ENCODE measurements at places on chromosomes 5 and 9. TPM values are rescaled to one million over a fixed set of nuclear protein-coding genes. Genes with fewer than 3 reads are reported as not detected.

MLANA gene
- not detected for polyA plus RNA-seq

CTNNAL1 gene
- polyA plus RNA-seq = 57.4 TPM

GRCh38 chr5:118578093-118578492 lies 410.3 kb downstream of the DTWD2 start:
- DNase-seq = no peak

DEPDC1B gene
- 9.0 TPM for polyA plus RNA-seq

GRCh38 chr5:141532726-141533125 lies 43.8 kb downstream of the PCDHGC5 start:
- no peak for DNase-seq

DNA sequence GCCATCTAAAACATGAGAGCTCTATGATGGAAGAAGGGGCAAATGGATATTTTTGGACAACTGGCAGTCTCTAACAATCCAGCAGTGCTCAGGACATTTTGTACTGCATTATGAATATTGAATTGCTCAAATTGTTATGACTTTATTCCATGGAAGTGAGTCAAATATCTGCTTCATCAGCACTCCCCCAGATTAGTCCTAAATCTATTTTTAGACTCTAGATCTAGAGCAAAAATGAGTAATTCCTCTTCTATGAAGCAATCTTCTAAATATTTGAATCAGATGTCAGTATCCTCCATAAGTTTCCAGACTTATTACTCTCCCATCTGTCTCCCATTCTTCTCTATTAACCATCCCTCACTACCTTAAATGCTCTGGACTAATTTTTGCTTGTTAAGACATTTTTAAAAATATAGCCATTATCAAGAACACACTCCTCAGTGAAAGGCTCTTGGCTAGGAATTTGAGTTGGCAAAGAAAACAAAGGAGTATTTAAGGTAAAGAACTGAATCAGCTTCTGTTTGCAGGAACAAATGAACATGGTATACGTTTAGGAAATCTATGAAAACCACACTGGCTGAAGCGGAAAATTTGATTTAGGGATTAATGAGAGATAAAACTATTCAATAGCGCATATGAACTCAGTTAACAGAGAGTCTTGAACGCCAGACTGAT lies 300.9 kb downstream of the MCTP1 start:
- no peak for DNase-seq

CCL21 gene
- polyA plus RNA-seq = not detected

FOXI1 gene
- polyA plus RNA-seq = not detected

GRCh38 chr9:115134941-115135340 lies 17.0 kb upstream of the TNC start:
- no peak for DNase-seq

GRCh38 chr9:90088434-90088833 lies 483.6 kb downstream of the GADD45G start:
- no peak for DNase-seq

NMUR2 gene
- polyA plus RNA-seq = 0.57 TPM

DNA sequence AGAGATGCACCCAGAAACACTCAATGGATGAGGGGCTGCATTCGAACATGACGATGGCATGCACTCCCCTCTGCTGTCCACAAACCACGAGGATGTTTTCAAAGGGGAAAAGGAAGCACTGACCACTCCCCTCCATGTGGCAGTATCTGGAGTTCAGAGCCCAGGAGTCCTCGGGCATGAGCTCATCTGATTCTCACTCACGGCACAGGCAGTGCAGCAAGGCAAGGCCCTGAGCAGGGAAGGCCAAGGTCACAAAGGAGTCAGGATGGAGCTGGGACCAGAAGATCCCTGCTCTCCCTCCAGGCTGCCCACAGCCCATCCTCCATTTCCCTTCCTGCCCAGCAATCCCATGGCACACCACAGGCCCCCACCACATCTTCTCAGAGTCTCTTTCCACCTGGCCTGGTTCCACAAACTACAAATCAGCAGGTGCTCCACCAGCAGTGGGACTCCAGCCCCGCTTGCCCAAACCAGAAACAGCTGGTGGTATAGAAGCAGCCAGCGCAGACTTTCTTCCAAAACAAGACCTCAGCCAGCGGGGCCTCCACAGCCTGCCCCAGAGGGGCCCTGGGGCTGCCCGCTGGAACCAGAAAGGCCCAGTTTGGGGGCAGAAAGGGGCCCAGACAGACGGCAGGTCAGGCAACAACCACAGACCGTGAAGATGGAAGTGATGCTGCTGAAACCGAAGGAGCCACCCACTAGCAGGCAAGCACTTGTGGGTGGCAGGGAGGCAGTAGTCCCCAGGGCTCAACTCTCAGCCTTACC lies 12.2 kb downstream of the TNIP1 start:
- no peak for DNase-seq

DNM1 gene
- polyA plus RNA-seq = 40.6 TPM

PIP5KL1 gene
- polyA plus RNA-seq = 1.4 TPM

GRCh38 chr5:77985247-77985646 lies 209.1 kb upstream of the TBCA start:
- no peak for DNase-seq

PPP3R2 gene
- polyA plus RNA-seq = not detected

GRCh38 chr9:107426126-107426525 lies 63.4 kb downstream of the KLF4 start:
- DNase-seq = no peak

DNA sequence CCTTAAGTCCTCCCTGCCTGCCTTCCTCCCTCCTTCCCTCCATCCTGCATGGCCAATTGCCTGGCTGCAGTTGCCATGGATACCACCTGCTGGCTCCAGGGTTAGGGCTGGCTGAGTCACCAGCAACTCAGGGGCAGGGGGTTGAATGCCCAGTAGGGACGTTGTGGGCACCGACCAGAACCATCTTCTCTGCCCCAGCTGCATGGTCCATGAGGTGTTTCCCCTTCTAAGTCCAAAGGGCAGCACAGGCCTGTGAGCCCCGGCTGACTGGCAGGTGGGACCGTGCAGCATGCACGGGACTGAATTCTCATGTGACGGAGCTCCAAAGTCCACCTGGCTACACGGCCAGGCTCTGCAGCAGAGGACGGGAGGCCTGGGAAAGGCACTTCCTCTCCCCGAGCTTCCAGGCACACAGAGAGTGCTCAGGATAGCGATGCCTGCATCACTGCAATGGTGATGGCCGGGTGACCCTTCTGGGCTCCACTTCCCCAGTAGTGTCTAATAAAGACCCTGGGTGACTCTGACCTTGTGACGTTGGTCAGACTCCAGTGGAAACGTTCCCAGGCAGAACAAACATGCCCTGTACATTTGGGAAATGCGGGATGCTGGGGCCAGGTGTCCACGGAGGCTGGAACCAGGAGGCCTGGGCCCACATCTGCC lies 5.7 kb downstream of the ASS1 start:
- peak; percentile 90 for DNase-seq

DNA sequence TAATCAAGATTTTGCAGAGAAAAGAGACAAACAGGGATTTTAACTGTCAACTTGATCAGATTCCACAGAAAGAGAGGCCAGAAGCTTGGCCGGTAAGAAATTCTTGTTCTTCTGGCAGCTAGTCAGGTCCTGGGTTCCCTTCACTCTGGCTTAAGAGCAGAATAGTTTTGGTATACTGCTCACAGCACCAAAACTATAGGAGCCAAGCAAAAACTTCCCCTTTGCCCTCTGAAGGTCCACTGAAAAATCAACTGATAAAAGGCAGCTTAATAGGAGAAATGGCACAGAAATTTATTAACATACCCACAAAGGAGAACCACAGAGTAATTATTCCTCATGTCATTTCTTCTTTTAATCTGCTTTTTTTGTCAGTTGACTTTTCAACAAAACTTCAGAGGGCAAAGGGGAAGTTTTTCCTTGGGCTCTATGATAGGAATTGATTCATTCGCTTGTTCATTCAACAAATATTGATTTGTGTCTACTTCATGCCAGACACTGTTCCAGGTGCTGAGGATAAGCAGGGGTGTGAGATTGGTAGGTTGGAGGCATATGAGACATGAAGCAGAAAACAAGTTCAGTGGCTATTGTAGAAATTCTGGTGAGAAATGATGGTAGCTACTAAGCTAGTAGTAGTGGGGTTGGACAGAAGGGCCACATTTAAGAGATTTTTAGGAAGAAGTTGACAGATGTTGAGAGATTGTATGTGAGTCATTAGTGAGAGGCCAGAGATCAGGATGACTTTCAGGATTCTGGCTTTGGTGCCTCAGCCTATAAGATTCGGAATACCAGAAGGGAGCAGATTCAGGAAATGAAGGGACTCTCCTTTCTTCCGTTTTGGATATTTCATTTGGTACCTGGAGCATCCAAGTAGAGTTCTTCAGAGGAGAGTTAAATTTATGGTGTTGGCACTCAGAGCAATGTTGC lies 20.6 kb upstream of the NNT start:
- no peak for DNase-seq

GRCh38 chr9:33124751-33125381 lies 42.3 kb downstream of the B4GALT1 start:
- no peak for DNase-seq

DNA sequence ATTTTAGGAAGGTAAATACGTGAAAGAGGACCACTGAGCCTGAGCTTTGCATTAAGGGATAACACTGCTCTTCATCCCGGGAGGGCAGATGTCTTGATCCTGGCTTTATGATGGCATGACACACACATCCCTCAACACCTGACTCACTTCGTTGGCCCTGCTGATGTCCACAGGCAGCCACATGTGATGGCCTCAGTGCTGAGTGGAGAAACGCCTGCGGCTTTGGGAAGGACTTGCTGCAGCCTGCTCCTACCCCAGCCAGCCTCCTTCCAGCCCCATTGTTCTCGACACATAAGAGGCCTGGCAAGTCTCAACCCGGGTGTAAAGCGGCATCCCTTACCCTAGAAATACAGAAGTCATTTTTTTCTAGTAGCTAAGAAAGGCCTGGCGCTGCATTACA lies 169.0 kb downstream of the SYK start:
- DNase-seq = no peak

- no peak for DNase-seq
Measured at GRCh38 chr9:133263557-133263956, 11.4 kb downstream of the ABO start.

DNA sequence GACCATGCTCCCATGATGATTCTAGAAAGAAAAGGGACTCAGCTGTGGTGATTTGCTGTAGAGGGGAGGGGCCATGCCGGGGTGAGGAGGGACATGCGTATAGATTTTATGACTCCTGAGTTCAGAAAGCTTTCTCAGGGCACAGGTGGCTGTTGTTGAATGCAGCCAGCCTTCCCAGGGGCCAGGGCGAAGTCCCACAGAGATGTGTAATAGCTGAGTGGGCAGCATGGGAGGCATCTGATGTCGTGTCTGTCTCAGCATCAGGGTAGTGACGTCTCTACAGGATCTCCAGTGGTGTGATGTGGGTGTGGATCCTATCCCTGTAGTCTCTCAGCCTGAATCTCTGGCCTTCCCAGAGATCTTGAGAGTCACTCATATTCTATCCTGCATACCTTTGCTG lies 7.8 kb upstream of the BOD1 start:
- peak; percentile 36 for DNase-seq

DNA sequence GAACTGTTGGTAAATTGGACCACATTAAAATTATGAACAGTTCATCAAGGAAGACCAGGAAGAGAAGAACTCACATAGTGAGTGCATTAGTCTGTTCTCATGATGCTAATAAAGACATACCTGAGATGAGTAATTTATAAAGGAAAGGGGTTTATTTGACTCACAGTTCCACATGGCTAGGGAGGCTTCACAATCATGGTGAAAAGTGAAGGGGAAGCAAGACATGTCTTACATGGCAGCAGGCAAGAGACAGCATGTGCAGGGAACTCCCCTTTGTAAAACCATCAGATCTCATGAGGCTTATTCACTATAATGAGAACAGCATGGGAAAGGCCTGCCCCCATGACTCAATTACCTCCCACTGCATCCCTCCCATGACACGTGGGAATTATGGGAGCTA lies 135.9 kb upstream of the MAN2A1 start:
- DNase-seq = no peak

DNA sequence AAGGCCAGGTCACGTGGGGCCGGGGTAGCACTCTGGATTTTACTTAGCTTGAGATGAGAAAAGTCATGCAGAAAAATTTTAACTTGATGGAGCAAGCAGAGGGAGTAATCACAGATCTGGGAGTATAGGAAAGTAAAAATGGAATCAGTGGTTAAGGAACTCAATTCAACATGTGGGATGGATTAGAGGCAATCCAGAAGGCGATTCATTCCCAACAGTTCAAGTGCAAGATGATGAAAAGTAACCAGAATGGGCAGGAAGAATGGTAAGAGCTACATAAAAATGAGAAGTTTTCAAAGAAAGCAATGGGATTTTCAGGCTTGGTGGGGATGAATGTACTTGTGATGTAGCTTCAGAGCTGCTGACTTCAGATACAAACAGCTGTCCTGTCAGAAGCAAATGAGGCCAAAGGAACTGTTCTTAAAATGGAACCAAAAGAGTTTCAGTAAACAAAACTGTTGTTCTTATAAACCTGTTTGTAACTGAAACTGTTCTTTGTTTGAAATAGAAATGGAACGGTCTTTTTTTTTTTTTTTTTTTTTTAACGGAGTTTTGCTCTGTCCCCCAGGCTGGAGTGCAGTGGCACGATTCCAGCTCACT lies 5.6 kb upstream of the SEC24A start:
- no peak for DNase-seq

DNA sequence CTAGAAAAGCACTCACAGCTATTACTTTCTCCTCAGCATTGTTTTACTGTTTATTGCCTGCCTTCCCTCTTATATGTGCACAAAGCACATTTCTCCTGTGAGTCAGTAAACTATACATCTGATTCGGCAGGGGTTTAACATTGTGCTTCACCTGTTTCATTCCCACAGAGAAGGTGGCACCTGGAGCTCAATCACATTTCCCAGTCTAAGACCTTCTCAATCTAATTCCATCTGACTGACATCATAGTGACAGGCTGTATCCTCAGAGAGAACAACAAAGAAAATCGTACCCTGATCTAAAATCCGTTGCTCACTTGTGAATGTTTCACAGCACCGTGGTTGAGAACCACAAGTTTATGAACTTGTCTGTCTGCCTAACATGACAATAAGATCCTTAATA lies 92.4 kb upstream of the CAST start:
- no peak for DNase-seq

DNA sequence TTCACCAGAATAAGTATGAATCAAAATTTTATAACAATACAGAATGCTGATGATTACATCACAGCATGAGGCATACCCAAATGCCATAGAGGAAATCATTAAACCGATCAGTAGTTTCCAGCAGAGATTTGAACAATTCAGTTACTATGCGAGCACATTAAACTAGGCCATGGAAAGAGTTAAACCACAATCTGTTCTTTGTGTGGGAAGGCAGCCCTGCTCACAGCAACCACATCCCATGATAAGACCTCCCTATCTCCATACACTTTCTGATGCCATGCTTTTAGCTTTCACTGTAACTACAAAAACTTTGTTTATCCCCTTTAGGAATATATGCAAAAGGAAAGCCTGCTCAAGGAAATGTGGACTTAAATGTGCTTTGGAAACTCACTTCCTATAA lies 4.5 kb downstream of the NFIB start:
- no peak for DNase-seq

- DNase-seq = no peak
Measured at GRCh38 chr9:93065135-93065720, 6.7 kb downstream of the SUSD3 start.

TNFAIP8 gene
- polyA plus RNA-seq = 23.4 TPM

GRCh38 chr9:136628268-136628667 lies 34.4 kb upstream of the EGFL7 start:
- DNase-seq = no peak

Measured in hepatocyte (in vitro differentiated cells).